ENCODE measurements at places on chromosomes 16 and 17.

DNA sequence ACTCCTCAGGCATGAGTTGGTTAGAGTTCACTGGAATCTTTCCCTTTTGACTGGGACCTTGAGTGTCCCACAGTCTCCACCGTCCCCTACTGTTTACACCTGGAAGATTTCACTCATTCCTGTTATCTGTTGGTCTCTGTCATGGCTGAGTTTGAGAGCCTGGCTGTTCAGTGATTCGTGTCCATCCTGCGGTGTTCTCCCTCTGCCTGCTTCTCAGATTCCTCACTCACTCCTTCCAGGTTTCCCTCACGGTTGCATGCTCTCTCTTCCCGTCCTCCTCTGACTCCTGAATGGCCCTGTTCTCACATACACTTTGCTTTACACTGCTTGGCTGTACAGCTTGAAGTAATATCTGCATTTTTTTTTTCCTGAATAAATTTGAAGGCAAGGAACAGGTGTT is 24.5 kb downstream of the OR1D5 start:
- no peak for DNase-seq

- DNase-seq = no peak
Measured at GRCh38 chr17:6257336-6257735, 177.6 kb downstream of the AIPL1 start.

- no peak for DNase-seq
Measured at GRCh38 chr16:11493531-11493929, 93.2 kb downstream of the LITAF start.

DNA sequence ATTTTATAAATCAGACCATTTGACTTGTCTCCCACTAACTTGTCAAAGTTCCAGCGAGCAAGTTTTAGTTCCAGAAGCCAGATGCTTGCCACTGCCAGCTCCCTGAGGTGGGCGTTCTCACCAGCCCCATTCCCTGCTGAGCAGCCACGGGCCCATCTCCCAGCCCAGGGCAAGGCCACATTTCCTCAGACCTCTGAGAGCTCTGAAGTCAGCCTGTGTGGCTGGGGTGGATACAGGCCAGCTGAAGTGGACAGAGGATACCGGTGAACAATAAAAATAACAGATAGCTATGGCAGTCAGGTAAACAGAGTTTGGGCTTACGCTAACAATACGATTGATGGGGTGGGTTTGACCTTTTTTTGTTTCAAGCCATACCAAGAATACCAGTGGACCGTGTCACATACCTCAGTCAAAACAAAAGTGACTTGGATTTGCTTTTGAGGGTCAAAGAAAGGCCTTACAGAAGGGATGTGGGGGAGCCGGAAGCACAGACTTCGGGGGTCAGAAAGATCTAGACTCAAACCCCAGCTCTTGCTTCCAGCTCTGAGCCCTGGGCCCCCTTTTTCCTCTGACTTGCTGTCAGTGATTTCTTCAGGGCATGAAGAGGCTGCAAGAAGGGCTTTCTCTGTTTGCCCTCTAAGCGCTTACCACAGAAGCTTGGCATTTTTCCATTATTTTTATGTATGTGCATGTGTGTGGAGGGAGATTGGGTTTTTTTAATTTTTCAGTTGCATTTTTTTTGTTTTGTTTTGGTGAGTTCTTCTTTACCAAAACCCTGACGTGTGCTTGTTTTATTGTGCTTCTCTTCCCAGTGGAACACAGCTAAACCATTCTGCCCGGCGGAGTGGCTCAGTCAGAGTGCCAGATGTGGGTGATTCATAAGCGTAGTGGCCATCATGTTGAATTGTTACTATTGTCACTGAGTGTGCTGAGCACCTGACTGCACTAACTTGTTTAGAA is 109.9 kb downstream of the GNAO1 start:
- peak; percentile 40 for DNase-seq
